Retina (tissue), 1 donor: ENCODE measurements at places on chromosomes 3 and 15.

- no peak for DNase-seq
Observed at GRCh38 chr15:69443032-69443611, 9.5 kb upstream of the RPLP1 start.

DNA sequence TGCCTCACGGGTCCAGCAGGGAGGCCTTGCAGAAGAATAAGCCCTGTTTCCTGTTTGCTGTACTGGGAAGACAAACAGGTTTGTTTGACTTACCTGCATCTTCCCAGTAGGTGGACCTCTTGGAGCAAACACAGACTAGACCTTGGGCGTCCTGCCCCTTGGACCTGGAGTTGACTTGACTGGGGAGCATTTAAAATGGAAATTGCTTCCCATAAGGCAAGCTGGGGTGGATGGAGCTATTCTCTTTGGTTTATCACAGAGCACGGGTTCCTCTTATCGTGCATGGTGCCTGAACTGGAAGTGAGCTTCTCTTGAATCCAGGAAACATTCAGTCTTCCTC lies 151.4 kb downstream of the RPLP1 start:
- no peak for DNase-seq

DNA sequence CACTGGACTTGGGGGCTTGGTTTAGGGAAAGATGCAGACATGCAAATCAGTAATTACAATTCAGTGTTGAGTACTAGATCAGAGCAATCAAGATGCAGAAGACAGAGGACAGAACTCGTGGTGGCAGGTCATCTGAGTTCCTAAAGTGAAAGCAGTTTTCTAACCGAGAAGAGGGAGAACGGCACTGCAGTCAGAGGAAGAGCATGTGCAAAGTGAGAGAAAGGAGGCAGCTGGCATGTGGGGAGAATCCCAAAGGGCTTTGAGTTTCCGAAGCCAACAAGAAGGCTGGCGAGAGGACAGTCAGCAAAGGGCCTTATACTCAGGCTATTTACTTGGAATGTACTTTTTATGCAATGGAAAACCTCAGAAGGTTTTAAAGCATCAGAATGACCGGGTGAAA lies 87.0 kb downstream of the ANP32A start:
- DNase-seq = no peak

DNA sequence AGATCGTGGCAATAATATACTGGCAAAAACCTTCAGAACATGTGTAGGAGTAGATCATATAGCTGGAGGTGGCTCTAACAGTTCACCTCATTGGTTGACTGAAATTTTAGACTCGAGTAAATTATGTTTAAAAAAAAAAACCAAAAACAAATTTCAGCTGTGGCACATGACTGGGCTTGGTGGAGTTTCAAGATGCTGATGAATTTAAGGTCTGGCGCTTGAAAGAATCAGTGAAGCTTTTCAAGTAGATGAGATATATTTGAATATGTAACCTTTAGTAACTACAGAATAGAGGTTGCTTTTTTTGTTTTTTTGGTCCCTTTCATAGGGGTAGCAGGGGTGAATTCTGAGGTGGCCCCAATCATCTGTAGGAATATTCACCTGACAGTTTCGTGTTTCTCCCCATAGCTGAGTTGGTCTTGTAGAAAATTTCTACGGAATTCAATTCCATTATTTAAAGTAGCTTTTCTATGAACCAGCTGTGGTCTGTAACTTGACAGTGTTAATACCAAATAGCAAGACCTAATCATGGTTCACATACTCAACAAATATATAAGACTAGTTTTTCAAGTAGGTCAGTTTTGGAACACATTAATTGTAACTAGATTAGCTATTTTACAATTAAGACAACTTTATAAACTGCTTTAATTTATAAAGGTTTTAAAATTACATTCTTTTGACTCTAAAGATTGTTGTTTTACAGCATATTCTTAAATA lies 65.6 kb downstream of the MAP4 start:
- no peak for DNase-seq

DNA sequence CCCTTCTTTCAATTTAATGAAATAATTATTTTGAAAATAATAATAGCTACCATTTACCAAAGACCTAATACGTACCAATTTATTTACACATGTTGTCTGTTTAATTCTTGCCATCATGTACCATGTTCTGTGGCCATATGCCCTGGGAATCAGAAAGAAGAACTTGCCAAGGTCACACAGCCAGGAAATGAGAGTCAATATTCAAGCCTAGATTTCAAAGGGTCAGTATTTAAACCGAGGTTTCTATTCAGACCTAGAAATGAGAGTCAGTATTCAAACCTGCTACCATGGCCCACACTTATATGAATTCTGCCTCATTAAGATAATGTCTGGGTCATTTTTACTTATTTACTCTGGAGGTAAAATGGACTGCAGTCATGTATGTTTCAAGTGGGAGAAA lies 103.6 kb upstream of the TBL1XR1 start:
- no peak for DNase-seq

DNA sequence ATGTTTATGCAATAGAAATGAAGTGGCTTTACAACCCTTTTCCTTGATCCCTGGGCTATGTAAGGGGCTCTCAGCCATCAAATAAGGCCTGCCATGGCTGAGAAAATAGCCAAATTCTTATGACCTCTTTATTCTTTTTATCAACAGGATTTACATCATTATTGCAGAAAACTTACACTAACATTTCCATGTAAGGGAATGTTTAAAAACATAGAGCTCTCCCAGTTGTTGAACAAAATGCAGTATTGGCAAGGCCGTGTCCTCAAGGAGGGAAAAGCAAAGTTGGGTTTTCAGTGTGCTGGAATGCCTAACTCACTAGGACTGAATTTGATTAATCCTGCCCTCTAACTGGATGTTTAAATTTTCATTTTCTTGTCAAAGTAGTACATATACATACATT lies 22.3 kb downstream of the NR2C2 start:
- no peak for DNase-seq

DNA sequence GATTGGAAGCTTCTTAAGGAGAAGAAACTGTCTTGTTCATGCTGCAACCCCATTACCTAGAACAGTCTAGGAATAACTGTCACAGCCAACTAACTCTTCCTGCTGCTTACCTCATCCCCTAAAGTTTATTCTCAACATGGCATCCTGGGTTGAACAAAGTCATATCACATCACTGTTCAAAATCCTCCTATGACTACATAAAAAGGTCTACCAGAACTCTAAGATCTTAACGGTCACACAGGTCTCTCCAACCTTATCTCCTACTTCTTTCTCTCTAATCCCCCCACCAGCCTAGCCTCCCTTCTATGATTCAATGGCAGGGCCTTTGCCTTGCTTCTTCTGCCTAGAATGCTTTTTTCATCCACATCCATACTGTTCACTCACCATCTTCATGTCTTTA lies 69.3 kb downstream of the CLASP2 start:
- no peak for DNase-seq

DNA sequence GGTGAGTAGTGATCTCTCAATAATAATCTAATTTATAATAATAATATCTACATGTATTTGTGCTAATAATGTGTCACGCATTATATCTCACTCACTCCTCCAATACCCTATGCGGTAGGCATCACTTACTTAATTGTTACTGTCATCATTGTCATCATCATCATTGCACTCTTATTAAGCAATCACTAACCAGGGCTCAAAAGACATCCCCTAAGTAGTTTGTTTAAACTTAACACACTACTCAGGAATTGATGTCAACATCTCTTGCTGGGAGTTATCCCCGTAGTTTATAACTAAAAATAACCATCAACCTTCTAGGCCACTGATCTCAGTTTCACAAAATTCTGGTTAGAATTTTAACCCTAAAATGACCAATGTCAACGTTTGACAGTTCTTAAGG lies 56.8 kb upstream of the ICE2 start:
- DNase-seq = no peak

DNA sequence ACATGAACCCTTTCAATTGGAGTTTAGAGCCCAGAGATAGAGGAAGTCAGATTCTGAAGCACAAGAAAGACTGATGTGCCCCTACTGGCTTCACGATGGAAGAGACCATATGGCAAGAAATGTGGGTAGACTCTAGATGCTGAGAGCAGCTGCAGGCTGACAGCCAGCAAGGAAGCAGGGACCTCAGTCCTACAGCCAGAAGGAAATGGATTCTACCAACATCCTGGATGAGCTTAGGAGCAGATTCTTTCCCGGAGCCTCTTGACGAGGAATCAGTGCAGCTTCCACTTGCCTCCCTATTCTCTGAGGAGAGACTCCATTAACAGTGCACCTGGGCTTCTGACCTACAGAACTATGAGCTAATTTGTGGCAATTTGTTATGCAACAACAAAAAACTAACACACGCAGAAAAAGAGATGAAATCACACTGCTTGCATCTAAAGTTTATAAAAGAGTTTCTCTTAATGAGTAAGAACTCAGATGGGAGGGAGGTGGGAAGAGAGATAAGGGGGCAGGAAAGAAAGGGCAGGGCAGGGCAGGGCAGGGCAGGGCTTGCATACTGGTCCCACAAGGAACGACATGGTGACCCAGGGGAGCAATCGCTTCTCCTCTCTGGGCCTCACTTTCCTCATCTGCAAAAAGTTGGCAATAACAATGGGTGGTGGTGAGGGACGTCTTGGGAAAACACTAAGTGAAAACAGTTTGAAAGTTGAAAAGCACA lies 440.9 kb downstream of the FOXP1 start:
- no peak for DNase-seq

DNA sequence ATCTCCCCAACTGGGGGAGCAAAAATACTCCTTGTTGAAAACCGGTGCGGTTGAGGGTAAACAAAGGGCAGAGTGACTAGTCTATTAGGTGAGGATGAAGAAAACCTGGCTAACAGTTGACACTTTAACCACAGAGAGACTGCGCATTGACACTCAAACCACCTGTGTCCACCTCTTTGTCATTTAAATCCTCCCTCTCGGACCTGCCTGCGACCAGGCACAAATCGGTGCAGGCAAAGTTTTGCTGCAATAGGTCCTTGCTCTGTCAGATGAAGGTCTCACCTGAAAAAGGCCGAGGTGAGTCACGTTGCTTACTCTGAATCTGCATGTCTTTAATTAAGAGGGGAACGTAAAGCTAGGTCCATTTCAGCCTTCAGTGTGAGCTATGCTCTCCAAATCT lies 494.1 kb upstream of the DPPA4 start:
- no peak for DNase-seq

GRCh38 chr15:40287968-40288367 lies 5.1 kb upstream of the ANKRD63 start:
- DNase-seq = no peak

- no peak for DNase-seq
Observed at GRCh38 chr3:110375751-110376518, 695.7 kb upstream of the NECTIN3 start.

GRCh38 chr3:127217596-127218453 lies 24.9 kb downstream of the PRR23E start:
- no peak for DNase-seq

GRCh38 chr3:49611291-49611690 lies 57.0 kb downstream of the BSN start:
- DNase-seq = no peak

DNA sequence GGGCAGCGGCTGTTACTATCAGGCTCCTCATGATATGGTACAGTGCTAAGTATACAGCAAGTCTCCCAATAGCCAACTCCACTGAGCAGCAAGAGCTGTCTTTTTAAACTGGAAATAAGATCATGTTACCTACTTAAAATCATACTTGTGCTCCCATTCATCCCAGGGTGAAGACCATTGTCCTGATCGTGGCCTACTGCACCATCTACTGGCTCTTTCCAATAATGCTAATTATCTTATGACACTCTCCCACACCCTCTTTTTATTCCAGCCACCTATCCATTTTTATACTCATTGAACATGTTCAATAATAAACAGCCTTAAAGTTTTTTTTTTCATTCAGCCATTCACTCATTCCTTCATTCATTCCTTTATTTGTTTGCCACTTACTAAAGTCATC lies 117.7 kb downstream of the GBE1 start:
- DNase-seq = no peak

GRCh38 chr15:89852342-89852995 lies 37.8 kb upstream of the ANPEP start:
- DNase-seq = no peak

DNA sequence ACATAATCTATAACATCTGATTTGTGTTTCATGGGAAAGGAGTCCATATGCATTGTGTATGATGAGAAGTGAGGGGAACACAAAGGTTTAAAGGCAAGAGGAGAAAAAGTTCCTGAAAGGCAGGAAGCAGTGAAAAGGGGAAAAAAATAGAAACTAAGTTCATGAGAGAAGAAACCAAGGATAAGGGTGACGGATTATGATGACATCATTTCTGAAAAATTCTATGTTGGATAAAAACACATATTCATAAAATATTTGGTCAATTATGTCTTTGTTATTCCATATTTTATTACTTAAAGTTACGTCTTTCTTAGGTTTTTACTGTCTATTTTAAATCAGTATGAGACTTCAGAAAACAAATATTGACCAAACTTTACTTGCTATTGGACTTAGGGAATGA lies 48.6 kb upstream of the CP start:
- DNase-seq = no peak

DNA sequence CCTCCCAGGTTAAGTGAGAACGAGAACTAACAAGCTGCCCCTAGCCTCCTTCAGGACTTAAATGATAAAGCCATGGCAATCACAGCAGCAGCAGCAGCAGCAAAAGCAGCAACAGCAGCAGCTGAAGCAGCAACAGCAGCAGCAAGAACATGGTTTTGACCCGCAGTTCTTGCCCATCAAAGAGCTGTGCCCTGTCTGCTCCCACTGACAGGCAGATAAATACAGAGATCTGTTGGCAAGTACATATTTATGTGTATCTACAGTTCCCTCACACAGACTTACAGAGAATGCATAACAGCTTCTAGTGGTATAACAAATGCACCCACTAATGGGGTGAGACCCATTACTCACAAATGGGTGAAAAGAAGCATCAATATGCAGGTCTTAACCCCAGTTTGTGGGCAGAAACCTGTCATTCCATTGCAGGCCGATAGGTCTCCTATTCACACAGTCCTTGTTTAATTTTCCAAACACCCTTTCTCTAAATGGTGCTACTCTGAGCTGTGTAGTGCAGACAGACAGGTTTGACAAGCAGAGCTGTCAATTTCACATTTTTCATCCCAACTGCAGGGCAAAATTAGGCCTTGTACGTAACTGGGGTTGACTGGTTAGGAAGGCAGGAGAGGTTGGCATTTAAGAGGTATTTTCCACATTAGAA lies 316.3 kb downstream of the TIGIT start:
- no peak for DNase-seq

GRCh38 chr3:48599077-48599501 lies 4.0 kb upstream of the COL7A1 start:
- no peak for DNase-seq

- DNase-seq = no peak
Observed at GRCh38 chr3:113245761-113246161, 34.4 kb downstream of the BOC start.

DNA sequence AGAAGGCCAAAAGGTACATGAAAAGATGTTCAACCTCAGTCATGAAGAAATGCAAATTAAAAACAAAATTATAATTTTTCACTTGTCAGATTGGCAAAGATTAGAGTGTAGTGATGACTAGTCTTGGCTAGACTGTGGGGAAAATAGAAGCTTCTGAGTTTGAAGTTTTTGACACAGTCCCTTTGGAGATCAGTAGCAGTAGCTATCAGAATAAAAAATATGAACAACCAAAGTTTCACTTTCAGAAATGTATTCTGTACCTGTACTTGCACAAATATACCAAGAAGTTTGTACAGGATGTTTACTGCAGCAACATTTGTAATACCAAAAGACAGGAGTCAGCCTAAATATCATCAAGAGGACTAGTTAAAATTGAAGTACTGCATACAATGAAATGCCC lies 14.1 kb downstream of the ATP2C1 start:
- no peak for DNase-seq
